ENCODE measurements at places on chromosomes 6 and 20.
A peak's percentile ranks its signal among the peaks of the same experiment; 100 is the strongest.

DNA sequence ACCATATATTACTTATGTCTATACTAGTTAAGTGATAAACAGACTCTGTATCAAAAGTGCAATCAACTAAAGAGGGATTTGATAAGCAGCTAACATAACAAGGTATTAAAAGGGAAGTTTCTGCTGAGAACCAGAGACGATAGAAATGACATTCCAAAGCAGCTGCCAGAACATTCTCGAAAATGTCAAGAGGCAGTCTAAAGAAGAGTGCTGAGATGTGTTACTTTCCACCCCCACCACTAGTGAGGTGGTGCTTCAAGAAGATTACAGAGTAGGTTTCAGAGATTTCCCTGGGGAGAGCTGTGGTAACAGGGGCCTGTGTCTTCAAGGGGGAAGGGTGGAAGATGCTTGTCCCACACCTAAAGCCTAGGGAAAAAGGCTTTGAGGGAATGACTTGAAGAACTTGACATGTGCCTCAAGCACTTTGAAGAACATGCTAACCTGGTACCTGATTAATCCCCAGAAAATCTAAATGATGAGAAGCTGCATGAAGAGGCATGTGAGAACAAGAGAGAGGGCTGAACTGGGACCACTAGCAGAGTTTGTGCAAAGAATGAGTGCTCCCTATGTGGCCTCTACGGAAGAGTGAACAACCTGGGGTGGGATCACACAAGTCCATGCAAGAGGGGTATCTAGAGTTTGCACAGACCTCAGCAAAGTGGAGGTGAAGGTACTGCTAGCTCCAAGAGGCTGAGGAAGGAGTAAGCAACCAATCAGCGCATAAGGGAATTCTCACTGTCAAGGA, 5.0 kb downstream of the FAM184A start:
- DNase-seq: no peak

DNA sequence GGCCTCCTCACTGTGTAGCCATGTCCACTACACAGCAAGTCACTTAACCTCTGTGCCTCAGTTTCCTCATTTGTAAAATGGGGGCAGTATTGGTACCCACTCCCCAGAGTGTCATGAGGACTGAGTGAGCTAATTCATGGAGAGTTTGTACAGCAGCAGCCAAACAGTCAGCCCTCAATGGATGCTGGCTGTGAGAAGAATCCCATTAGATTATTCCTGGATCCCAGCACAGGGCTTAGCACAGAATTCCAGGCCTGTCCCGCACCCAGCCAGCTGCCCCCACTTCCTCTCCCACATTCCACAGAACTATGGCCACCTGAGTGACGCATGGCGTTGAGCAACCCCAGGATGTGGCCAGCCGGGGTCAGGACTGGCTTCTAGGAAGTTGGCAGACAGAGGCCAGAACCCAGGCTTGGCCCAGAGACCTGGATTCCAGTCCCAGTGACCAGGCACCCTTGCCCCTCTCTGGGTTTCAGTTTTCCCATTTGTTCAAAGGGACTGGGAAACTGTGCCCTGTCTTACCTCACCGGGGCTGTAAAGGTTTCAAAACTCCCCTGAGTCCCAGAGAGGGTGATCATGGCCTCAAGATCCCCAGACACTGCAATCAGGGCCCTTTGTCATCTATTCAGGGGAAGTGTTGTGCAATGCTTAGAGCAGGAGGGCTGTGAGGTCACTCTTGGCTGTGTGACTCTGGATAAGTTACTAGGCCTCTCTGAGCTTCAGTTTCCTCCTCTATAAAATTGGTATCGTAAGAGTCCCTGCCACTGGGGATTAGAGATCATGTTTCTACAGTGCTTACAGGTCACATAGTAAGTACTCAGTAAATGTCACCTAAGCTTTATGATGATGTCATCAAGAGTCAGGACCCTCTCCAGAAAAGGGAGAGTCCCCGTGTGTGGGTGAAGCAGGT, 3.0 kb upstream of the TGM2 start:
- DNase-seq: peak; percentile 56

DNA sequence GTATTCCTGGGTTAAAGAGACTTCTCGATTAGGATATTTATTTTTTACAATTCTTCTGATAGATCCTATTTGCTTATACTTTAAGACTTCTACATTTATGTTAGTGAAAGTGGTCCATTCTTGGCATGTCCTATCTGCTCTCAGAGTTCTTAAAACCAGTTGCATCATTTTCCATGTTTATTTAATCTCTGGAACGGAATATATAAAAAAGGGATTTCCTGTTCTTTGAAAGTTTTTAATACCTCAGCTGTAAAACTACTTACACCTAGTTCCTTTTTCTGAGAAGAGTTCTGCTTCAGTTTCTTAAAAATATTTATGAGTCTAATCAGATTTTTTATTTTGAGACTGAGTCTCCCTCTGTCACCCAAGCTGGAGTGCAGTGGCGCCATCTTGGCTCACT, 18.0 kb upstream of the MYL9 start:
- no peak for DNase-seq

DNA sequence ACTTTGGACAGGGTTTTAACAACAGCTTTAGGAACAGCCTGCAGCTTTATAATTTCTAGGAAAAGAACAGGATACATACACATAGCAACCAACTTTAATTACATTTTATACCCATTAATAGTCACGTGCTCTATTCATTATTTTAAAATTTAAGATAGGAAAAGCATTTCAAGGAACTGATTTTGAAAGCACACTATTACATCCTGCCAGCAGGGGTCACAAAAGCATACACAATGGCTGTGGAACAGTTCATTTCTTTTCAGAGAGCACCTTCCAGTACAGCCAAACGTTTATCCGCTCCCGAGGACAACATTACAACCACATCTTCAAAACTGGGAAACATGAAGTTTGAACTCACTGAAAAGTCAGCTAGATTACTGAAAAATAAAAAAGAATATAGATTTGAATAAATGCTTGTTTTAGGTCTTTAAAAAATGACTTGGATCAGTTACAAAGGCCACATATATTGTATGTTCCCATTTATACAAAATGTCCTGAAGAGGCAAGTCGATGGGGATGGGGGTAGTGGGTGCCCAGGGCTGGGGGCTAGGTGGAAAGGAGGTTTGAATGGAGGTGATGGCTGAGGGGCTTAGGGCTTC, 104.6 kb upstream of the EXOC2 start:
- DNase-seq: no peak
